Ovary (tissue), 10 donors: ENCODE measurements at places on chromosomes 12 and 14. TPM values are rescaled to one million over a fixed set of nuclear protein-coding genes. Genes with fewer than 3 reads are reported as not detected.

DNA sequence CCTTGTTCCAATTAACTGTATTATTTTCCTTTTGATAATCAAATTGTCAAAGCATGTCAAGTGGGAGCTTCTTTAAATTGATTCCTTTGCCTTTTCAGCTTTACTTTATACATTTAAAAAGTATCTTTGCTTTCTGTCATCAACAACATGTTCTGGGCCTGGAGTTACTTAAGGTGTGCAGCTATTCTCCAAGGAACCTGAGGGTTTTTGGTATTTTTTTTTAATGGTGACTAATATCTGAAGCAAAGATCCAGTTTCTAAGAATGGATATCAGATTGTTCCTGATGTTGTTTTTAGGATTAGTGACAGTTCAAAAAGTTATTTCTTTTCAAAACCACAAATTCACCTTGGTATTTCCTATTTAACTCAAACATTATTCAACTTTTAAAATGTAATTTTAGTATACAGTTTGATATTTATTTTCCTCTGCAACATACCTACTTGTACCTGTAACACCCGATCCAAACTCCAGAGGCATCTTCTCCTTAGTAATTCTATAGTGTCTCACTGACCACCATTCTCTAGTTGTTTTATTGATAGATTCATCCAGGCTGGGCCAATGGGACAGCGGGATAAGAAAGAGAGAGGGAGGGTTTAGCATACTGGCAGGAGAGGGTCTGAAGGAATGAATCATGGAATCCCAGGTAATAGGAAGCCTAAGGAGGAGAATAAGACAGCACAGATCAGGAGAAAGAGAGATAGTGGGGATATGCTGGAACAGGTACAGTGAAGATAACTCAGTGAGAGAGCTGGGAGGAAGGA lies 3.1 kb downstream of the CBLN3 start:
- DNase-seq = no peak

DNA sequence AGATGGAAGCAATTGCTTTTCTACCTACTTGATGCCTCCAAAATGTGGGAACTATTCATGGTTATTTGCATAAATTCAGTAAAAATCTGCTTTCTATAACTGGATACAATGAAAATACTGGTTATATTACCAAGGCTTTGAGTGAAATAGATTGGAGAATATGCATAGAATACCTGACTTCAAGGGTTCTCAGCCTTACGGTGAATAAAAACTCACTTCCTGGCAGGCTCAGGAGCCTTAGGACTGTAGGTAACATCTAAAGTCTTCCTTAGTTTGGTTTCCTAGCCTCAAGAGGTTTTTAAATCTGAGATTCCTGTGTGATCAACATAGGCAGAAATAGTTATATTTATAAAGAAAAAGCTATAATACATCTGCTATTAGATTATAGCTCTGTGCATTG lies 158.6 kb downstream of the SLC41A2 start:
- no peak for DNase-seq

DNA sequence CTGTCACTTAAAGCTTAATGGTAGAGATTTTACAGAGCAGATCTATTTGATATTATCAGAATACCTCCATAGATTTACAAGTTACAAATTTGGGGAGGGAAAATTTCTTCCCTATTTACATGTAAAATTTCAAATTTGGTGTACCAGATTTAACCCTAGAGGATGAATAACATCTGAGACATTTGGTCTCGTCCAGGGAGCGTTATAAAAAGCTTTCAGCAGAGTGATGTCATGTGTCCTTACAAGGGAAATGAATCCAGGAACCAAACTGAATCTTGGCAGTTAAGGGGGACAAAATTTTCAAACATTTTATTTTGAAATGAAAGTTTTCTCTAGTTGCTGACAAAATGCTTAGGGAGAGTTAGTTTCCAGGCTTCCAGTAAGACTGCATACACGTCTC lies 4.5 kb upstream of the CDK17 start:
- DNase-seq = no peak

DNA sequence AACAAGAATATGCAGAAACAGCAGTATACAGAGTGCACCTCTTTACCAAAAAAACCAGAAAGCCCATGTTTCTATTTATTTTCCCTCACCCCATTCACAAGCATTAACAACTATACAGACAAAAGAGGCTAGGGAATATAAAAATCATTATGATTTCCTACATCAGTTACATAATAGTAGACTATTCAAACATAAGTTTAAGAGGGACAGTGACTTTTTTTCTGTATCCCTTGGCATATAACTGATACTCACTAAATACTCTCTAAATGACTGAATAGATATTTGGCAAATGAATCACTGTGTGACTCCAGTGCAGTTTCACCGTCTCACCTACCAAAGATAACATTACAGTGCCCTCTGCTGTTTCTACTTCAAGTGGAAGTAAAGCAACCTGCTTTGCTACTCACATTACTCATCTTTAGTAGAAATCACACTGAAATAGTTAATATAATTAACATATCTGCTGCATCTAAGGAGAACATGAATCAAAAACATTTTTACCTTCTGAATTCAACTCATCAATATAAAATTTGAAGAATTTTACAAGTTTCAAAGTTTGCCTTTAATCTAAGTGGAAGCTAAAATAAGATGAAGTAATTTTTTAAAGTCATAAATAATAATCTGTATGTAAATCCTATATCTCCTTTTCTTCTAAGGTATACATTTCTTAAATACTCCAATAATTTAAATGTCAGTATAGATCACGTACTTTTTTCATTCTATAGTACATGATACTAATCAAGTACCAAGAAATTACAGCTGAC lies 103.8 kb downstream of the OSBPL8 start:
- no peak for DNase-seq

- DNase-seq = no peak
Observed at GRCh38 chr12:27008081-27008480, 6.1 kb downstream of the TM7SF3 start.

GRCh38 chr12:106791531-106791930 lies 17.0 kb downstream of the RIC8B start:
- DNase-seq = no peak

DNA sequence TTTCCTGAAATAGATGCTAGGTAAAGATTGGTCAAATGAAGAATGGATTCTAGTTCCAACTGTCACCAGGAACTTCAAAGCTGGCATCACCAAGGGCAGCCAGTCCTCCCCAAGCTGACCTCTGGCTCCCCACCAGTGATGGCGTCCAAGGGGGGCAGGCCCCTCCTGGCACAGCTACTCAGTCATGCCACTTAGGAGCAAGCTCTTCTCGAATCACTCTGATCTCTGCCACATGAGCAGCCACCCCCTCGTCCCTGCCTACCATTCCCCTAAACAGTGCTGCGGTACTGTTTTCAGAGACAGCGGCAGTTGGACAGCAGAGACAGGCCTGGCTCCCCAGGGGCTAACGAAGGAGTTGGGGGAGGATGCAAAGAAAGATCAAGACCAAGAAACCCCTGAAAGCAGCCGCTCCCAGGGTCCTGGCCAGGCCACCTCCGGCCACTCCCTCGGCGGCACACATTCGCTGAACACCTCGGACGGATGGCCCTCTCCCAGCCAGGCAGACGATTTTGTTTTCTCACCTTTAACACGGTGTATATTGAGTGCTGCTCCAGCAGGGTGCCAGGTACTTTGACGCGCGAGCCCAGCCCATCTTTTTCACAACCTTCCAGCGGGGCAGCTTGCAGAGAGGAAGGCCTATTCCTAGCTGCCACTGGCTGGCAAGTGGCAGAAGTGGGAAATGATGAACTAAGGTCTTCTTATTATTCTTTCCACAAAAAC lies 47.4 kb downstream of the ARL6IP4 start:
- no peak for DNase-seq

- DNase-seq = no peak
Observed at GRCh38 chr12:105569886-105570285, 239.4 kb downstream of the C12orf75 start.

- DNase-seq = no peak
Observed at GRCh38 chr12:20404576-20405346, 36.4 kb downstream of the PDE3A start.

GRCh38 chr12:46811185-46811584 lies 14.6 kb downstream of the SLC38A4 start:
- DNase-seq = no peak

DNA sequence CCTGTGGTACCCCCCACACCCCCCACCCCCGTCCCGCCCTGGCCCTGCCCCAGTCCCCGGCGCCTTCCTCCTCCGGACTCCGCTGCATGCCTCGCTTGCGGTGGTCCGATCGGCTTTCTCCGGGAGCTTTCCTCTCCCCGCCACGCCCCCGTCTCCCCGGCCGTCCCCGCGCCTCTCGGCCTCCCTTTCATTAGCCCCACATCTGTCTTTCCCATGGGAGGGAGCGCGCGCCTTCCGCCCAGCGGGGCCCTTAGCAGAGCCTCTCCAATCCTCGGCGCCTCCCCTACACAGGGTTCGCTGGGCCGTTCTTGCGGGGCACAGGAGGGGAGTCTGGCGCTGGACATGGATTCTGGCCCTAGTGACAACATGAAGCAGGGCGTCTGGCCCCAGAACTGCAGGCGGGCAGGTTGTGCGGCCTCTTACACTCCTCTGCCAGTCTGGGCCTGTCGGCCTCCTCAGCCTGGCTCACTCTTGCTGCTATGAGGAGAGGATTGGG lies 1.5 kb upstream of the EFS start:
- DNase-seq = peak; percentile 83

DNA sequence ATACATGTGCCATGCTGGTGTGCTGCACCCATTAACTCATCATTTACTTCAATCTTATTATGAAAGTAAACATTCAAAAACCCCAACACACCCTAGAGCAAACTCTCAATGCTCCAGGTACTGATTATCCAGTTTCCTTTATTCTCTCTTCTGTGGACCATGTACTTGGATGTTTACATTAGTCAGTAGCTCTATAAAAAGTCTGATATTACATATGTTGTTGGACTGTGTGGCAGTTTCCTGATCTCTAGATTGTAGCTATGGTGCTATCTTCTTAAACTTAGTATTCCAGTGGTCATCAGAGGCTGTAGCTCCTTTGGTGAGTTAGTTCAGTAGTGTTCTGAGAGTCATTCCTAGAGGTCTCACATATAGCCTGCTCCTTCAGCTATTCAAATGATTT lies 25.1 kb upstream of the ITGA5 start:
- DNase-seq = no peak

DNA sequence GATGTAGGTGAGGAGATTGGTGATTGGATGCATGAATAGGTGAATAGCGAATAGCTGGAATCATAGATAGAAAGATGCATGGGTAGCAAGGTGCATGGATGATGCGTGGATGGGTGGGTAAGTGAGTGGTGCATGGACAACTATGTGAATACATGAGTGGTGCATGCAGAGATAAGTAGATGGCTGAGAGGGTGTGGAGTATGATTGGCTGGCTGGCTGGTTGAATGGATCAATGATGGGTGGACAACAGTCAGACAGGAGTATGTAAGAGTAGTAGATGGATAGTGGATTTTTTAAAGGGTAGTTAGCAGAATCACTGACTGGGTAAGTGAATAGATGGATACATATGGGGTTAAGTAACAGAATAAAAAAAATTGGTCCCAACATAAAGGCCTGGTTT lies 33.9 kb downstream of the SERPINA3 start:
- DNase-seq = no peak

DNA sequence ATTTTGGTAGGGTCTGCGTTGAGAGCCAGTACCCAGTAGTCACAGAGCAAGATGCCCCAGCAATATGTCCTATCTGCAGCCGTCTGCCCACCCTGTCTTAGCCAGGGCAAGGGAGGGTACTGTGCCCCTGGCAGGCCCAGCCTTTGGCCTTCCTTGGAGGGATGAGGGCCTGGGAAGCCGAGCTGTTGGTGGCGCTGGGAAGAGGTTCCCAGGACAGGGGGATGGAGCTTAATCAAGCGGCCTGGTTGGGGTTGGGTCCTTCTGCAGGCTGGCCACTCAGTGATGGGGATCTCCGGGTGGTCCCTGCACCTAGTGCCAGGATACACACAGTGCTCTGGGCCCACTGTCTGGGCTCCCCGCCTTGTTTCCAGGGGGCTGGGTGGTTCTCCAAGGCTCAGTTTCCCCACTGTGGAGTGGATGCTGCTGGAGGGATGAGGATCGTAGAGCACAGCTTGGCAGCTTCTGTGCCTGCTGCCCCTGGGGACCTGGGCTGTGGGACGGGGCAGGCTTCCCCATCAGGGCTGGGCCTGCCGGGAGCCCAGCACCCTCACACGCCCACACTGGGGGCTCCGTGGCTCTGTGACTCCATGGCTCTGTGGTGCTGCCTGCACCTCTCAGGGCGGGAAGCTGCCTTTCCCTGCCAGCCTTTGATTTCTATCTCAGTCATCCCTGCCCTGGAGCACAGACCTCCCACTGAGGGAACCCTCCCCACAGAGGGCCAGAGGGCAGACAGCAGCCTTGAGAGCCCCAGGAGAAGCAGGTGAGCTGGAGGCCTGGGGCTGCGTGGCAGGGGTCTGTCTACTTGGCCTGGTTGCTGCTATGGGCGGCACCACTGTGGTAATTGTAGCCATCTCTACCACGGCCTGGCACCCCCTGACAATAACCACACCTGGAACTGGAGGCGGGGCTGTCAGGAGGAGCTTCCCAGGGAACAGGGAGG lies 357.0 kb downstream of the TMEM121 start:
- DNase-seq = peak; percentile 6

DNA sequence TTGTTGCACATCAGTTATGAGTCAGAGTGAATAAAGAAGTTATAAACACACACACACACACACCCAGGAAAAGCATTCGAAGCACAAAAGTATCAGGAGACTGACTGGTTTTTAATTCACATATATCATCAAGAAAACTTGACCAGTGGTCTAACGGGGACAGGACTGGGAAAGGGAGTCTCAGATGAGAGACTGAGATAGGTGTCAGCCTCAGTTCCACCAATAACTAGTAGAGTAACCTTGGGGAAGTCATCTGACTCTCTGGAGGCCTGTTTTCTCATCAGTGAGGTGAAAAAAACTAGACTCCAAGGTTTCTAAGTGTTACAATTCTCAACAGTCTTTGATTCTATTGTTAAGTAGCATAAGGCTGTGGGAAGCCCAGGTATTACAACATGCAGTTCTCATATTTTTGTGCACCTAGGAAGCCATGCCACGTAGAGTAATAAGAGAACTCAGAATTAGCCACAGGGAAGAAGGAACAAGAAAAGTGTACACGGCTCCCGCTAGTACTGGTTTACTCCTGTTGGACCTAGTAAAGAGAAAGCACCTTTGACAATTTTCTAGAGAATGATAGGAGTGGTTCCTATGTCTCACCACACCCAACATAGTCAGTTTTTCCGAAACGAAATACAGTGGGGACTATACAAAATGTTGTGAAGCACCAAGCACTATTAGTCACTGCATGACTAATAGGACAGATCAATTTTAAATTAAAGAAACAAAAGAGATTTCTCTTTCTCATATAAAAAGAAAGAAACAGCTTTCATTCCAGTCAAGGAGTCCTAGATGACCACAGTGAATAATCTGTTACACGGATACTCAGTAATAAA lies 5.0 kb downstream of the PPTC7 start:
- DNase-seq = no peak

GRCh38 chr14:69468949-69469348 lies 15.6 kb upstream of the PLEKHD1 start:
- DNase-seq = no peak

- DNase-seq = no peak
Observed at GRCh38 chr12:119838826-119839600, 38.1 kb downstream of the CIT start.

The MYO1H gene
- not detected for total RNA-seq

The NRIP2 gene
- total RNA-seq = 2.4 TPM

The RPL10L gene
- not detected for total RNA-seq

The LRTM2 gene
- total RNA-seq = not detected

The LUM gene
- total RNA-seq = 274 TPM

The KERA gene
- total RNA-seq = not detected

The ABCC9 gene
- 15.6 TPM for total RNA-seq

The ARHGEF25 gene
- 37.1 TPM for total RNA-seq

The PLA2G1B gene
- total RNA-seq = 8.2 TPM
